ENCODE measurements at places on chromosomes 6 and 20.

DNA sequence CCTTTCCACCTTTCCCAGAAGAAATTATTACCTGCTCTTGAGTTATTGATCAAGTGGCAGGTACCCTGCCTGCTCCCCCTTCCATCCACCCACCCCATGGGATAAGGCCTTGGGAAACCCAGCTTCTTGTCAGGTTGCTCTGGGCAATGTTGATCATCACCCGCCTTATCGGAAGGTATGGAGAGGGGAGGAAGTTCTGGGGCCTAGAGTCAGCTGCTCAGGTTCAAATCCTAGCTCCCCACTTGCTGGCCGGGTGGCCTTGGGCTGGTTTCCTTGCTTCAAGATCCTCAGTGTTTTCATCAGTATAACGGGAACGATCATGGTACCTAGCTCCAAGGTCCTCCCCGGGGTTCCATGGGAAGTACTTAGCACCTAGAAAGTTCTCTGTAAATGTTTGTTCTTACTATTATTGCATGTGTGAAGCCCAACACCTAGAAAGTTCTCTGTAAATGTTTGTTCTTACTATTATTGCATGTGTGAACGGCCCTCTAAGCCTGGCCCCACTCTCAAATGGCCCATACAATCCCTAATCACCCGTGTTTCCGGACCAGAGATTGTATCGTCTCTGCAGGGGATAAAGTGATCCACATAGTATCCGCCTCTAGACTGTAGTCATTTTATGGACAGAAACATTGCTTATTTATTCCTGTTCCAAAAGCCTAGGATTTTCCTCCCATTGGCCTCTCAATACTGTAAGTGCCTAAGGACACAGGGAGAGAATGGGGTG, 1.1 kb upstream of the PREX1 start:
- DNase-seq, result no peak

GRCh38 chr6:164133095-164133494, 718.6 kb downstream of the QKI start:
- no peak for DNase-seq

- no peak for DNase-seq
Measured at GRCh38 chr20:18904192-18904591, 90.6 kb downstream of the SCP2D1 start.

GRCh38 chr6:26126394-26127235, 39.4 kb downstream of the HFE start:
- no peak for DNase-seq

DNA sequence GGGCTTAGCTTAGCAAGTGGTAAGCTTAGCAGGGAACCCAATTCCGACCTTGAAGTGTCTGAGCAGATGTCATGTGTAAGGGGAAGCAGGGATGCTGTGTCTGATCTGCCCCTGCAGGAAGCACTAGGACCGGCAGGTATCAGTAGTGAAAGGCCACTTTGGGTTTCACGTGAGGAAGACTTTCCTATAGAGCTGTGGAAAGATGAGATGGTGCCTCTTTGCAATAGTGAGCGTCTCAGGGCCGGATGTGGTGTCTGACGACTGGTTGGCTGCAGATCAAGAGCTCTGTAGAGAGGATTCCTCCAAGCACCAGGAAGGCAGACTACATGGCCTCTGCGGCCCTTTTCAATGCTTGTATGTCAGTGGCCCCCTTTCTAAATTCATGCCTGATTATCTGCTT, 98.3 kb downstream of the TIAM2 start:
- no peak for DNase-seq

DNA sequence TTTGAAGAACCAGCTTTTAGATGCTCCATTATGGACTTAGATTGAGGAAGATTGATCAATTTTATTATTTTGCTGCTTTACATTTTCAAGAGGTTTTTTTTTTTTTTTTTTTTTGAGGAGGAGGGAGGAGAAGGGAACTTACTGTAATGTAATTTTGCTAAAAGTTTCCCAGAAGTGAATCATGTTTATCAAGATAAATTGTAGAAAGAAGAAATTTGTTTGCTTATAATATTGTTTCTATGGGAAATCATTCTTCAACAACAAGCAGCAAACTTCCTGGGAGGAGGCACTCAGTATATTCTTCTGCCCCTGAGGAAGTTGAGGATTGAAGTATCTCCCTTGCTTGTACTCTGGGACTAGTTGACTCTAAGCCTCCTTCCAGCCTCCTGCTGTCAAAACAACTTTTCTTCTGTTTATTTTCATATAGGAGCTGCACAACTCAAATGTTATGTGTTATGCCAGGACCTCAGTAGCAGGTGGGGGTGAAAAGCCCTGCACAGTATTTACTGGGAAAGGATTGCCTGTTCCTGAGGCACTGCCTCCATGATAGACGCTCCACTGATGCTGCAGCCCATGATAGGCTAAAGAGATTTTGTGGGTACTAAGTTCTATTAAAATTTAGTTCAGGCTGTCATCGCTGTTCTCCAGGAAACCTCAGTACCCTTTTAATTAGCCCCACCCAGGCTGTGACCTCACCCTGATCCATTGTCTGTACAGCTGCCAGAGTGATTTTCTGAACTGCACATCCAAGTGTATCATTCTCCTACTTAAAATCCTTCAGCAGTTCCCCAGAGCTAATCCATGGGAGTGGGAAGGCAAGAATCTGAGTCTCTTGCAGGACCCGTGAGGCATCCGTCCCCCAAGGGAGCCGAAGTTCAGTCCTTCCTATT, 51.9 kb downstream of the CARMIL1 start:
- no peak for DNase-seq

GRCh38 chr6:71383476-71383875, 94.9 kb downstream of the OGFRL1 start:
- DNase-seq, result no peak

- peak; percentile 86 for DNase-seq
Measured at GRCh38 chr20:62666736-62667529, 24.6 kb downstream of the SLCO4A1 start.

DNA sequence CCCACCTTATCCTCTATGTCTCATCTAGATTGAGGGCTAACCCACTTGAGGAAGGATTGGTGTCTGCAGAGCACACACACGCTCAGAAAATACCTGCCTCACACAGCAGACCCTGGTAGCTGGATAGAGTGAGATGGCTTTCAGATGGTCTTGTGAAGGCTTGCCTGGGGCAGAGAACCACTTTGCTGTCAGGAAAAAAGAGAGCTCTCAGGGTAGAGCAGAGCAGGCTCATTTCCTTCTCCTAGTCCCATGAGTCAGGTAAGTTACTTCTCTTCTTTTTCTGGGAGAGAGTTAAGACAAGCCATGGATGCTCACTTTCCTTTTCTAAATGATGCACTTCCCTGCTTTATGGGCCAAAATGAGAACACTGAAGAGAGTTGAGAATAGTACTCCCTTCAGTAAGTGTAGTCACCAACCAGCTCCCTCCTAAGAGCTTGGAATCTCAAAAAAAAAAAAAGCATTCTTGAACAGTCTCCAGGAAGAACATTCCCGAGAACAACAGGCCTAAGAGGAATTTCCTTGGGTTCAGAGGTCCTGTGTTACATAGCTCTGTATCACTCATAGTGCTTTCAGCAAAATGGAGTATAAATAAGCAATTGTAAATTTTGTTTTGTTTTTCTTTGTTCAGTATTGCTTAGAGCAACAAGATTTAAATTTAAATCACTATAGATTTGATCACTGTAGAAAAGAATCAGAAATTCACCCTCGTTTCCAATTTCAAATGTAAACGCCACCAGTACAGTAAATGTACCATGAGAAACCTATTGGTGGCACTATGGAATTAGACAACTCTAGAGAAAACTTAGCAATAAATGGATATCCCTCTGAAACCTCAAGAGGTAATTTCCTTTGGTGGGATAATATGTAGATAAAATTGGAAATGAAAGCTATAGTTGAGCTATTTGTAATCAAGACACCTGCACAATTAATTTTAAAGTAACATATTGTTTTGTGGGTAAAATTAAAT, 530.3 kb downstream of the RFPL4B start:
- no peak for DNase-seq

GRCh38 chr6:169830876-169831275, 79.5 kb downstream of the ERMARD start:
- DNase-seq, result no peak

DNA sequence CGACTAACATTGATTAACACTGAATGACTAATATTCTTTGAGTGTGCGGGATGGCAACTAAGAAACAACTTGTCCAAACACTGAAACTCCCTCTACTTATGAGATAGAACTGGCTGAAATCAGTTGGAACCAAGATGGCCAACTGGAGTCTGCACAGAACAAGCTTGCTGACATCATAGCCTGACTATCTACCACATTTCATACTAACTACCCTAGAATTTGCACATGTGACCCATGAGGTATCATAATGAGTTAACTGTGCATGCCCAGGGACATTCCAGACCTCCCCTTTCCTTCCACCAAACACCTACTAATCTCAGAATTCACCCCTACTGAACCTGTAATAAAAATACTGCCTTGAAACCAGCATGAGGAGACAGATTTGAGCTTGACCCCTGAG, 43.2 kb downstream of the PHIP start:
- DNase-seq, result no peak
